ENCODE measurements at places on chromosomes 16 and 17. TPM values are rescaled to one million over a fixed set of nuclear protein-coding genes. Genes with fewer than 3 reads are reported as not detected.

Gene KCNAB3
- polyA plus RNA-seq, result 12.3 TPM

Gene RNU2-1
- polyA plus RNA-seq, result not detected

- DNase-seq, result no peak
These were observed 9.4 kb downstream of the PPY start for GRCh38 chr17:43932923-43933322.

DNA sequence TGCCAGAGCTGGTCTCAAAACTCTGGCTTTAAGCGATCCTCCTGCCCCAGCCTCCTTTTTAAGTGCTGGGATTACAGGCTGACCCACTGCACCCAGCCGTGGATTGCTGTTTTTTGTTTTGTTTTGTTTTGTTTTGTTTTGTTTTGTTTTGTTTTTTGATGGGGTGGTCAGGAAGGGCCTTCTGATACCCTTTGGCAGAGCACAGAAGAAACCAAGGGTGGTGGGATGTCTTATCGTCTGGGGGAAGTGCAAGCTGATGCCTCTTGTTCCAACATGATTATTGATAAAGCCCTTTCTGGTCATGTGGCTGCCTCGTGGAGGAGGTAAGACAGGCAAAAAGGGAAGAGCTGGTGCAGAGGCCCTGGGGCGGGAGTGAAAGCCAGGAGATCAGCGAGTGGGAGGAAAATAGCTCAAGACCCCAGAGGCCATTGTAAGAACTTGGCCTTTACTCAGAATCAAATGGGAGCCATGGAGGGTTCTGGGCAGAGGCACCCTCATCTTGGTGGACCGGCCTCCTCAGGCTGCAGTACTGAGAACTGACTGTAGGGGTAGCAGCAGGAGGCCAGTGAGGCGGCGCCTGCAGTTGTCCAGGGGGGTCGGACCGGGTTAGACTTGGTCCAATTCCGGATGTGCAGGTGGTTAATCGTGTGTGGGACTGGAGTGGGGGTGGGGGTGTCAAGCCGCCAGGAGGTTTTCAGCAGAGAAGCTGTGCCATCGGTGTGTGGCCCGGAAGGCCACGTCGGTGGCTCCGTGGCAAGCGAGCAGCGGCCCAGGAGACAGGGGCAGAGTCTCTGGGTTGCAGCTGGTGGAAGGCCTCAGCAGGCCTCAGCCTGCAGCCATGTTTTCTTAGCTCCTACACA, 84.4 kb upstream of the GSE1 start:
- no peak for DNase-seq

Measured in left kidney (tissue), 8 donors.